ENCODE measurements at places on chromosomes 2 and 18.
A peak's percentile ranks its signal among the peaks of the same experiment; 100 is the strongest.

DNA sequence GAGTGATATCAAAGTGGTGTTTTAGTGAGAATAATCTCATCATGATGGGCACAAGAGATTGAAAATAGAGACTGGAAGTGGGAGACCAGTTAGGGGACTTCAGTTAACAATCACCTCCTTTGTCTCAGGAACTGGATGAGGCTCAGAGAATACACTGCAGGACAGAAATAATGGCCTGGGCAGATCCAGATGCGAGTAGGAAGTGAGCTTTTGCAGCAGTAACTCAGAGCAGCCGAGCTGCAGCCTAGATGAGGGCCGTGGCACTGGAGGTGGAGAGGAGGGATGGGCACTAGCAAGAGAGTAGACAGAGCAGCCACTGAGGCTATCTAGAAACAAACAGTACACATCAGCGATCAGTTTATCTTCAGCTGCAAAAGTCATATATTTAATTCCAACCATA is 48.6 kb downstream of the CYB5A start:
- no peak for DNase-seq

DNA sequence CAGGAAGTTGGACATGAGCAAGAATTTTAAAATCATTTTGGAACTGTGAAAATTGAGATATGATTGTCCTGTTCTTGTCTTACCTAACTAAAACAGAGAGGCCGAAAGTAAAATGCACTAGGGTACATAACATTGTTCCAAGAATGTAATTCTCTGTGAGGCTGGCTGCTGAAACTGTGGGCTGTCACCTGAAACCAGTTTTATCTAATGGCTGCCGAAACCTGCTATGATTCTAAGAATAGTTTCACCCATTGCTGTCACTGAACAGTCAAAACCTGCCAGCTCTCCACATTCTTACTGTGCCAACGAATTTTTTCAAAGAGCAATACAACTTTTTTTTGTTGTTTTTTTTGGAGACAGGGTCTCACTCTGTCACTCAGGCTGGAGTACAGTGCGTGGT is 119.3 kb upstream of the ZSWIM2 start:
- no peak for DNase-seq

GRCh38 chr18:22166069-22166950 is 3.1 kb upstream of the GATA6 start:
- DNase-seq, result no peak

GRCh38 chr2:102703305-102703704 is 58.5 kb upstream of the TMEM182 start:
- DNase-seq, result no peak

DNA sequence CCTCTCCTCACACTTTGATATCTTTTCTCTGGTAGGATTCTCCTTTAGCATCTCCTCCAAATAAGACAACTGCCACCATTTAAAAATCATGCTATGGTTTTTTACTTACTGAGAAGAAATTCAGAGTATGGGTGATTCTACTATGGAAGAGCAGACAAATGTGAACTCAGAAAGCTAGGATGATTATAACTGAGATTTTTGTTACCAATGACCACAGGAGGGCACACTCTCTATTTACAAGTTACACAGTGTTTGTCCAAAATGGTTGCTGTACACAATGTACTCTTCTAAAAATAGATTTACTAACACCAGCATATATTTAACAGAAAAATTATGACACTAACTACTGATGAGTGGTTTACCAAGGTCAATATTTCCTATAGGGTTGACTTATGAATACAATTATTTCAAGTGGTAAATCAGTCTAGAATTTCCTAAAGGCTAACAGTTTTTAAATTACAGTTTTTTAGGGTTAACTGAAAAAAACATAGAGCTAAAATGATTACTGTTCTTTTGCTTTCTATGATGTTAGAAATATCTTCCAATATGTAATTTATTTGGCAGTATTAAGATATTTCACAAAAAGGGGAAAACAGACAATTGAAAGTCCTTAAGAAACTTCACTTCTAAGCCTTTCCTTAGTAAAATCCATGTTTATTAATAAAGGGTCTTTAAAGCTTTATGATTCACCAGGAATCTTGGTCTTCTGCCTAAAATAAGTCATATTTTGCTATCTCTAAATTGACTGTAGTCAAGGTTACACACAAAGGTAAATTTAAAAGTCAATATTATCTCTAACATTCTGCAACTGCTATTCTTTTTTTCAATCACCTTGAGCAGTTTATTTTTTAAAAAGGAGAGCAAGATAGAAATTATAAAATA is 57.2 kb downstream of the MAP4K3 start:
- DNase-seq, result no peak

GRCh38 chr2:20400306-20400705 is 46.6 kb upstream of the RHOB start:
- DNase-seq, result no peak

GRCh38 chr2:152623076-152623740 is 94.1 kb downstream of the PRPF40A start:
- no peak for DNase-seq

- no peak for DNase-seq
Observed at GRCh38 chr18:9404565-9405060, 70.0 kb downstream of the TWSG1 start.

GRCh38 chr2:171762879-171763573 is 75.8 kb downstream of the DYNC1I2 start:
- DNase-seq, result no peak

- no peak for DNase-seq
Observed at GRCh38 chr2:102149243-102149642, 6.7 kb downstream of the IL1R1 start.

GRCh38 chr2:215526341-215526740 is 90.5 kb upstream of the FN1 start:
- DNase-seq, result no peak

DNA sequence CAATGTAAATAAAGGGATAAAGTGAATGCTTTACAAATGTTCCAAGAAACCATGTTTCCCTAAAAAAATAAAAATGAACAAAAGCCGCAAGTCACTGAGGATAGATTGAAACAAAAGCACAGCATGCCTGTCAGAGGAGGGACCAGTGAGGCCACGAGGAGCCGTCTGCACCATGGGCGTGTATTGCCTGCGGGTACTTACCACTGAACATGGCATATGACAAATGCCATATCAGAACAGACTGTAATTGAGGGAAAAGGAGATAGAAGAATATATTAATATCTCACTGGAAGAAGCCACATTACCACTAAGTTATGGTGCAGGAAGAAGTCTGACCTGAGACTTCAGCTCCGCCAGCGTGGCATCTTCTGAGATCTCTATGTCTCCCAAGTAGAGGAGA is 75.8 kb downstream of the USP40 start:
- no peak for DNase-seq

GRCh38 chr2:129004485-129004884 is 685.8 kb upstream of the HS6ST1 start:
- DNase-seq, result no peak

- no peak for DNase-seq
Observed at GRCh38 chr2:128818704-128819491, 500.2 kb upstream of the HS6ST1 start.

- DNase-seq, result no peak
Observed at GRCh38 chr2:180753809-180754761, 226.3 kb upstream of the UBE2E3 start.

DNA sequence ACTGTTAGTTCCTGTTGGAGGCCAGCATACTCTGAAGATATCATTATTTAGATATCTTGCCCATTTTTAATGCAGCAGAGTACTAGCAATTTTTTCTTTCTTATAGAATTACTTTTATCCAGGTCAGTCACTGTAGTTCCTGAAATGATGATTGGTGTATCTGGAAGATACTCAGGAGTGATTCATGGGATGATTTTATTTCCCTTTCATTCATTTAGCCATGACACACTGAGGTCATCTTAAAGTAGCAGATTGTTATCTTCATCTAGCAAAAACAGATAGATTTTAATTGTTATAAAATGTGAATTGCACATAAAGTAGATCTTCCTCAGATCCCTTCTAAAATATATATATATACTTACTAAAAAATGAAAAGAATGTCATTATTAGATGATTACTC is 109.1 kb downstream of the PIK3C3 start:
- DNase-seq, result no peak

- DNase-seq, result no peak
Observed at GRCh38 chr2:216475767-216476166, 22.9 kb upstream of the RPL37A start.

DNA sequence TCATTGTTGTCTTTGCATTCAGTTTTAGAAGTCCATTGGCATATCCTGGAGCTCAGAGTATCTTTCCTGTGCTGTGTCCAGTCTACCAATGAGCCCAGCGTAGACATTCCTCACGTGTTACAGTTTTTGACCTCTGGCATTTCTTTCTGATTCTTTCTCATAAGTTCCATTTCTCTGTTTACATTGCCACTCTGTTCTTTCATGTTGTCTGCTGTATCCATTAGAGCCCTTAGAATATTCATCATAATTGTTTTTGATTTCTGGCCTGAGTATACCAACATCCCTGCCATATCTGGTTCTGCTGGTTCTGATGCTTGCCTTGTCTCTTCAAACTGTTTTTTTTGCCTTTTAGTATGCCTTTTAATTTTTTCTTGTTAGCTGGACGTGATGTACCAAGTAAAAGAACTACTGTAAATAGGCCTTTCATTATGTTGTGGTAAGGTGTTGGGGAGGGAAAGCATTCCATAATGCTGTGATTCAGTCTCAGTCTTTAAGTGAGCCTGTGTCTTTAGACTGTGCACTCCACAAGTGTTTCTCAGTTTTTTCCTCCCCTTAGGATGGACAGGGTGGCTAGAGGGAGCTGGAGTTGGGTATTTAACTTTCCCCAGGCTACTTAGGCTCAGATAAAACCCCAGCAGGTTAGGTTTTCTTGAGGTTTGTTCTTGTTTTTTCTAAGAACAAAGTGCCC is 35.6 kb downstream of the CEP192 start:
- DNase-seq, result no peak

- no peak for DNase-seq
Observed at GRCh38 chr18:13272416-13272815, 53.9 kb downstream of the LDLRAD4 start.

DNA sequence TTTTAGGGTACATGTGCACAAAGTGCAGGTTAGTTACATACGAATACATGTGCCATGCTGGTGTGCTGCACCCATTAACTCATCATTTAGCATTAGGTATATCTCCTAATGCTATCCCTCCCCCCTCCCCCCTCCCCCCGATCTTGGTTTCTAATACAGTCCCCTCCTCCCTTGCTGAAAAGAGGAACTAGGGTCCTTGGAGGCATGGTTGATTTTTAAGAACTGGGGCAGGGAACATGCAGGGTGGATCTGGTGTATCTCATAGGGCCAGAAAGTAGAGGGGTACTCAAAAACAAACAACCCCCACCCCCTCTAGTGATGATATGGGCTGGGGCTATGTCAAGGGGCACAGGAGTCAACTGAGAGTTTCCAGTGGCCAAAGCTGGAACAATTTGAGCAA is 153.4 kb downstream of the UBR3 start:
- DNase-seq, result no peak

DNA sequence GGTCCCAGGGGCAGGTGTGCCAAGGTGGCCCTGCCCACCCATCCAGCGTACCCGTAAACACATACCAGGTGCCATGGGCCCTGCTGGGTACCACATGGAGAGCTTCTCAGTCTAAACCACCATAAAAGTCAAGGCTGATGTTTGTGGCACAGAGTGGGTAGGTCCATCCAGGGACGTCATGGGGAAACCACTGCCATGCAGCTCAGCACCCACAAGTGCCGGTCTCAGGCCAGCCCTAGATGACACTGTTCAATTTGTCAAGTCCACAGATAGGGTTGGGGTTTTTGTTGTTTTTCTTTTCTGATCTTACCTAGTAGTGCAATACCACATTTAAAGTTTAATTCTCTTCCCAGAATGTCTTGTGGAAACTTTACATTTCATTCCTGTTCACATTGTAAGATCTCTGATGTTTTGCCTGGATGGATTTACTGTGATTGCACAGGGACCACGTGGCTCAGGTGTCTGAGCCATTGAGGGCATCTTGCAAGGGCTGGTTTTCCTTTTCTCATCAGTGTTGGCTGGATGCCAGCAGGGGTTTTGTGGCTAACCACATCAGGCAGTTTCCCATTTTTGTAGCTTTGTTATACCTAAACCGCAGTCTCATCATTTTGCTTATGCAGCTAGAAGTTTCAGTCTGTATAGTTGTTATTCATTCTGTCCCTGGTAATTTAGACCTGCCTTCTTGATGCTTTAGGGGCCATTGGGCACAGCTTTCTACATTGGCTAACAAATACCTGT is 64.7 kb downstream of the STK25 start:
- peak; percentile 95 for DNase-seq

DNA sequence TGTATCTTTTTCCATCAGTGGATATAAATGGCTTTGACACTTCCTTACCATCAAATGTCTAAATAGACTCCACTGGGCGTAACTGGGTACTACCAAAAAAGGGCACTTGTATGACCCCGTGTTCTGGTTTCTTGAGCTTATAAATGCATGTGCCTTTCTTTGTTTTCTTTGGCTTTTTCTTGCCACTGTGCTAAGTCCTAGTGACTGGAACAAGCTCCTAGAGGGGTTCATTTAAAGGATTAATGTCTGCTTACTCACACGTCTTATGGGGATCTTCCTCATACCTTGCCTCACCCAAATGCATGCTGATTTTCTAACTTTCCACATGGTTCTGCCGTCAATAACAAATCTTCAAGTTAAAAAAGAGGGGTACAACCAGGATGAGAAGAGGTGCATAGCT is 19.8 kb upstream of the ZNF532 start:
- DNase-seq, result no peak

- DNase-seq, result no peak
Observed at GRCh38 chr2:161369311-161369710, 46.8 kb upstream of the TBR1 start.

GRCh38 chr18:54812885-54813284 is 15.4 kb upstream of the RAB27B start:
- no peak for DNase-seq

DNA sequence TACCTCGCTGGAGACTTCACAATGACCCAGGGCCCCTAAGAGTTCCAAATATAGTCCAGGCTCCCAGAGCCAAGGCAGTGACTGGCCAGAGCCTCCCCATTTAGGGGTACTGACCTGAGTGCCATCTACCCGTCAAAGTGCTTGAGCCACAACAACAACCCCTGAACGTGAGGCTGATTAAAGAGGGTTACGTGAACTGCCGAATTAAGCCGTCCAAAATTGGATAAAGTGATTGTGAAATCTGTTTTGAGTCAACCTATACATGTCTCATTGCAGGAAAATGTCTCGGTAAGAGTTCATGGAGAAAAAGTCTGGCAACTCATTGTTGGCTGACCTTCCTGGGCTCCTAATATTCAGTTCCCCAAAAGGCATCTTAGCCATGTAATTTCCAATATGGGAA is 116.3 kb downstream of the TTC32 start:
- DNase-seq, result no peak

GRCh38 chr2:45256867-45257641 is 247.8 kb upstream of the SIX2 start:
- DNase-seq, result no peak

GRCh38 chr2:216911886-216912285 is 52.0 kb upstream of the TNP1 start:
- no peak for DNase-seq
